ENCODE measurements at places on chromosomes 16 and 17.

- no peak for DNase-seq
Observed at GRCh38 chr17:72255481-72255880, 134.7 kb downstream of the SOX9 start.

DNA sequence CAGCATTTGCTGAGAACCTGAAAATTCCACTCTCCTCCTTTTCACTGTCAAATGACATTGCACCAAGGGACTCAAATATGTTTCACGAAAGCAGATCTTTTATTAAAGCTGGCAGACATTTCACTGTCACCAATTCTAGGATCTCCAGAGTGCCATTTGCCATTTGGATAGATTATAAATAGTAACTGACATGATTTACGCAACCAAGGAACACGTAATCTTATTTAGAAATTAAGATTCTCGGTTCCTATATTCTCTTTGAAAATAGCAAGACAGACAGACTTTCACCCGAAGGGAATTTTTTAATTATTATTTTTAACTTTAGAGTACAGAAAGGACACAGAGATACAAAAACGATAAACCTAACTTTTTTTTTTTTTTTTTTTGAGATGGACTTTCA lies 49.6 kb downstream of the ANKFY1 start:
- DNase-seq, result no peak

- DNase-seq, result no peak
Observed at GRCh38 chr17:81234940-81235821, 3.7 kb downstream of the TEPSIN start.

GRCh38 chr17:14641117-14641516 lies 340.2 kb downstream of the HS3ST3B1 start:
- DNase-seq, result no peak

GRCh38 chr16:77059446-77059845 lies 131.5 kb upstream of the MON1B start:
- DNase-seq, result no peak

GRCh38 chr17:59311051-59311468 lies 20.4 kb upstream of the YPEL2 start:
- DNase-seq, result peak; percentile 35
